Lower lobe of right lung (tissue), 2 donors: ENCODE measurements at places on chromosomes 3 and 15. TPM values are rescaled to one million over a fixed set of nuclear protein-coding genes. Genes with fewer than 3 reads are reported as not detected.

NSUN3 gene
- 18.0 TPM for total RNA-seq

ANKDD1A gene
- 5.0 TPM for total RNA-seq

CCDC54 gene
- not detected for total RNA-seq

LIPH gene
- 29.7 TPM for total RNA-seq

CSPG5 gene
- total RNA-seq, result 2.3 TPM

DYNLT2B gene
- 6.1 TPM for total RNA-seq

CCR1 gene
- total RNA-seq, result 47.4 TPM

SPCS1 gene
- 74.6 TPM for total RNA-seq

CFAP92 gene
- 2.0 TPM for total RNA-seq

GSK3B gene
- total RNA-seq, result 48.4 TPM

LDHAL6B gene
- not detected for total RNA-seq

ESYT3 gene
- total RNA-seq, result 40.3 TPM

CLDN16 gene
- 0.74 TPM for total RNA-seq

SHF gene
- total RNA-seq, result 6.4 TPM

ANKRD63 gene
- total RNA-seq, result not detected

MESP1 gene
- 0.53 TPM for total RNA-seq

PIF1 gene
- 1.4 TPM for total RNA-seq

REC114 gene
- total RNA-seq, result not detected

ZKSCAN7 gene
- 3.9 TPM for total RNA-seq

CELF6 gene
- 5.7 TPM for total RNA-seq

CPB1 gene
- 0.83 TPM for total RNA-seq

RARB gene
- 5.6 TPM for total RNA-seq

ECE2 gene
- total RNA-seq, result not detected

CCR9 gene
- total RNA-seq, result not detected

VIPR1 gene
- total RNA-seq, result 212 TPM
